Gastrocnemius medialis (tissue), 4 donors: ENCODE measurements at places on chromosomes 2 and 18.

- H3K4me1 ChIP-seq = no peaks in the 10 kb centered on the region
- no peak for DNase-seq
Observed at GRCh38 chr2:11955314-11955713, 208.9 kb downstream of the LPIN1 start.

DNA sequence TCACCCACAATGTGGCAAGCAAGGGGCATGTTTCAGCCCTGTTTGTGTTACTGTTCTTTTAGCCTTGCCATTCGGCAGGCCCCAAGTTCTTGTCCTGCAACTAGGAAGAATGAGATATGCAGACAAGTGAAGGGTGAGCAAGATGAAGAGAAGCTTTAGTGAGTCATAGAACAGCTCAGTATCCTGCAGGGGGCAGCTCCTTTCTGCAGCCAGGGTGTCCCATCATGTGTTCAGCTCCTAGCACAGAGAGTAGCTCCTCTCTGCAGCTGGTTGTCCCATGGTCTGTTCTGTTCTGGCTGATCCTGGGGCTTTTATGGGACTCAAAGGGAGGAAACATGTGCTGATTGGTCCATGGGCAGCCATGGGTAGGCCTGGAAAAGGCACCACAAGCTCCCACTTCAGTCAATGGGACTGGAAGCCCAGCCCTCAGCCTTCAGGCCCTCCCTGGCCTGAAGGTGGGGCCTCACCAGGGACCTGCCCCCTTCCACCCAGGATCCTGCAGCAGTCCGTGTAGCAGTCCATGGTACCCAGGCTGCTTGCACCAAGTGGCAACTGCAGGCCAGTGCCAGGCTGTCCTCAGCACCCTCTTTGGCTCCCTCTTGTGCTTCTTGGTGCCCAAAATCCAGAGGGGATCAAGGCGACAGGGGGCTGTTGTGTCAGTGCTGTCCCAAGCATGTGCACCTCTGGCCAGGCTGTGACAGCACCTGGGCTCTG is 326.4 kb downstream of the NR4A2 start:
- no peak overlapping the region for H3K4me3 ChIP-seq
- no peaks in the 10 kb centered on the region for H3K4me1 ChIP-seq
- H3K27ac ChIP-seq = no peak overlapping the region
- no peaks in the 10 kb centered on the region for H3K36me3 ChIP-seq
- no peak for DNase-seq

DNA sequence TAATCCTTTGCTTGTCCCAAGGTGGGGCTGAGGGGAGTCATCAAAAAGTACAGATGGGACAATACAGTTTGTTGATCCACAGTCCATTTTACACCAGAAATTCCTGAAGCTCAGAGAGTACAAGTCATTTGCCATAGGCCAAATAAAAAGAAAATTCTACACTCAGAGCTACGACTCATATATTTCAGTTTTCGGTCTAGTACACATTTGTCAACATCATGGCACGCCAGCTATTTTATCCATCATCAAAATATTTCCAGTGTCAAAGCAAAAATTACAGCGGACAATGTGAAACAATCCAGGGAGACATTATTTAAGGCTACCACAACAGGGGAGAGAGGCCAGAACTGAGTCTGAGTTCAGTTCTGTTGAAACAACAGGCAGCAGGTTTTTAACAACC is 587.5 kb upstream of the DSEL start:
- no peak for DNase-seq
- no peak overlapping the region for H3K4me3 ChIP-seq
- no peaks in the 10 kb centered on the region for H3K36me3 ChIP-seq
- no peaks in the 10 kb centered on the region for H3K27me3 ChIP-seq
- H3K27ac ChIP-seq = no peak overlapping the region
- no peaks in the 10 kb centered on the region for H3K4me1 ChIP-seq

DNA sequence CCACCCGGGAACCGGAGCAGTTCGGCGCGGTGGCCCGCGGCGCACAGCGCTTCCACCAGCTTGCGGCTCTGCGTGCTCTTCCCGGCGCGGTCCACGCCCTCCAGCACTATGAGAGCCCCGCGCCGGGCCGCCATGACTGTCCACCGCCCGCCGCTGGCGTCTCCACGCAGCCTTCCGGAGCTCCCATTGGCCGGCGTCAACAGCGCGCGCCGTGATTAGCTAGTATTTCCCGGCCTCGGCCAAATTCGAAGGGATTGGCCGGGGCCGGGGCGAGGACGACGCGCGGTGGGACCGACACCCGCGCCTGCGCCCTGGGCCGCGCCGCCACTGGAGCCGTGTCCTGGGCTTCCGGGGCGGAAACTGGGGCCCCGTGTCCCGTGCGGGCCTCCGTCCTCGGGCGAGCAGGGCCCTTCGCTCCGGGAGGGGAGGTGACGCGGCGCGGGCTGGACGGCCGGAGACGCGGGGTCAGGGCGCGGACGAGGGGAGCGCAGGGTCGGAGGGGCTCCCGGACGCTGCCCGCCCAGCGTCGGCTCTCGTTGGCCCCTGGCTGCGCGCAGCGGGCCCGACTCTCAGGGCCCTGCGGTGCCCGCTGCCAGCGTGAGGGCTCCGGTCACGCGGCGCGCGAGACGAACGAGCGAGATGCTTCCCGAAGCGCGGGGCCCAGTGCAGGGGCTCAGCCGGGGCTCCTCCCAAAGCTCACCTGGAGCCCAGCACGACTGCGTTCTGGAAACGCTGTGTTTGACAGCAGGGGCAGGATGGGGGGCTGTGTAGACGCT is at the start of gene DTYMK:
Gene DTYMK, minus strand, starts transcription at position 166 of the 776 bp plus-strand sequence. Its CDS starts 32 bp downstream, at position 134.
- H3K27ac ChIP-seq = peak within 1 kb of the TSS; percentile 90
- H3K4me3 ChIP-seq = peak within 1 kb of the TSS; percentile 84
- H3K27me3 ChIP-seq = no peaks in the 10 kb centered on the region
- DNase-seq = peak; percentile 95

- no peak for DNase-seq
- peaks cover 54% of the 10 kb centered on the region for H3K4me1 ChIP-seq
- no peak overlapping the region for H3K4me3 ChIP-seq
- no peaks in the 10 kb centered on the region for H3K36me3 ChIP-seq
- peaks cover 96% of the 10 kb centered on the region for H3K27me3 ChIP-seq
- H3K27ac ChIP-seq = no peak overlapping the region
Observed at GRCh38 chr2:63053081-63053888, 2.7 kb downstream of the OTX1 start.

GRCh38 chr2:234977228-234977679 is 25.4 kb downstream of the SH3BP4 start:
- no peaks in the 10 kb centered on the region for H3K27me3 ChIP-seq
- no peak for DNase-seq
- H3K27ac ChIP-seq = no peak overlapping the region

DNA sequence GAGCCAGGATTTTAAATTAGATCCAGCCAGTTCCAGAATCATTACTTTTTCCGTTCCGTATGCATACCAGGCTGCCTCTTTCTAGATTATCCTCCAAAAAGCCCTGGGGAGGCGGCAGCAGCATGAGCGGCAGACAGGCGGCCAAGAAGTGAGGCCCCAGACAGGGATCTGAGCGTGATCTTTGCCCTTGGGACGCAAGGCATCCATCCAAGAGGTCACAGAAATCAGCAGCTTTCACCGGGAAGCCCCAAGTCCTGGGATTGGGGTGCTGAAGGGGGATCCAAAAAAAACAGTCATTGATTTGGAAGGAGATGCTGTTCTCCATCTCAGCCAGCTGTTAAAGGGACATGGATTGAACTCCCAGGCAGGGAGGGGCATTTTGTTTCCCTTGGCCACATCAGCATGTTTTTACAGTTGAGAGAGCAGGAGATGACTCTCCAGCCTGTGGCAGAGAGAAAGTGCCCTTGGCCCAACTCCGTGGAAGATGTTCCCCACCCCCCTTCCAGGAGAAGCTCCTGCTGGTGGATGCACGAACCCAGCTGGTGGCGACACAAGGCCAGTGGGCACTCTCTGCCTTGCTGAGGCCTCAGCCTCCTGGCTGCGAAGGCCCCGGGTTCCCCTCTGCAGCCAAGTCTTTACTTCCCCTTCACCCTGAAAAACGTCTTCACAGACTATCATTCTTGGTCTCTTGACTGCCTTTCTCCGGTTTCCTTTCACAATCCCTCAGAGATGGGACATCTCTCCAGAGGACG is 265.6 kb downstream of the ANAPC1 start:
- H3K4me3 ChIP-seq = no peak overlapping the region
- peak; percentile 18 for DNase-seq
- no peaks in the 10 kb centered on the region for H3K27me3 ChIP-seq
- H3K27ac ChIP-seq = no peak overlapping the region

GRCh38 chr18:902229-902628 is 2.4 kb upstream of the ADCYAP1 start:
- no peaks in the 10 kb centered on the region for H3K4me1 ChIP-seq
- DNase-seq = no peak
- no peak overlapping the region for H3K27ac ChIP-seq
- H3K4me3 ChIP-seq = no peak overlapping the region

DNA sequence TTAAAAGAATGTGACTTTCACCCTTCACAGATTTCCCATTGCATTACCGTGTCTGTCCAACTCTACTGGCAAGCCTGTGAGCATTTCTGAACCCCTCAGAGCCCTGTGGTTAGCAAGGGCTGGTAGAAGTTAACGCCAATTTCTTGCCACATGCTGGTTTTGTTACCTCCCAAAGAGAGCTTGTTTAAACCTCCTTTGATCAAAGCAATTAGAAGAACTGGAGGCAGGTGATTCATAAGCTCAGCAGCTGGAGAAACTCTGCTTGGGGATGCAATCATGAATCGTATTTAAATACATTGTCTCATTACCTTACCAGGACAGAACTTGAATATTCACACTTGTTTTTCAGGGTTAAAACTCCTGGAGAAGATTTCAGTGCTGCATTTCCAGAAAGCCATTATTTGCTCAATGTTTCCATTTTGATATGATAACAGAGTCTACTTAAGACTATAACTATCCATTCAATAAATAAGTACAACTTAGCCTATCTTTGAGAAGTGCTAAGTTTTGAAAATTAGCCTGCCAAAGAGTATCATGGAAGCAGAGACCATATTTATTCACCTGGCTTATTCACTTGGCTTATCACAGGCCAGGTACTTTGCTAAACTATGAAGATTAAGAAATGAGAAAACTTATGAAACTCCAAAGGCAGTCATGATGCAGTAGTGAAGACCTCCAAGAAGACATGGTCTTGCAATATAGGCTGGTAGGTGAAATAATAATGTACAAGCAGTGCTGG is 292.8 kb downstream of the INSIG2 start:
- no peak overlapping the region for H3K4me3 ChIP-seq
- no peak for DNase-seq
- no peaks in the 10 kb centered on the region for H3K4me1 ChIP-seq

DNA sequence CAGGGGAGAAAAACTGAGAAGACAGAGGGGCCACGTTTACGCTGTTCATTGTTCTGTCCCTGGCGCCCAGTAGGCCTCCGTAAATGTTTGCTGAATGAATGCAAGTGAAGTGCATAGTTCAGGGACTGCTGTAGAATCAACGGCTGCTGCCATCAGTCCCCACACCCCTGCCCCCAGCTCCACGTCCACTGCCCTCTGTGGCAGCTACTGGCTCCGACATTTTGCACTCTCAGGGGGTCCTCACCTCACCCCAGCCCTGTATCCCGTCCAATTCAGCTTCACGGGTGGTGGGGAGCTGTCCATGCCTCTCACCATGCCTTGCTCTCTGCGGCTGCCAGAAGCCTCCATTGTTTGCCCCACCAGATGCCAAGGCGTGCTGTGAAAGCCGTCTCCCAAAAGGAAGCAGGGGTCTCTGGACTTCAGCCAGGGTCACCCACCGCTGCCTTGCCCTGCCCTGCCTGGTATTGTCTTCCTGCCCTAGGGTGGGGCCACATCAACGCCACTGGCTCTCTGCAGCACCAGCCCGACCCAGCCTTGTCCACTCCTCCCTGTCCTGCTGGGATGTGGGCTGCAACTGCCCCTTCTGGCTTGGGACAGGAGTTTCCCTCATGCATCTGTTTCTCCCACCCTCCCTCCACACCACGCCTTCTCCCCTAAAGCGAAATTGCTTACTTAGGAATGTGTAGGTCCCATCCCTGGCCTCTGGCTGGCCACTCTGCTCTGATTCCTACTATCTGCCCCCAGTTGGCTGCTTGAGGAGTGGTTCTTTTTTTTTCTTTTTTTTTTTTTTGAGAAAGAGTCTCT is 86.0 kb downstream of the RHOB start:
- no peak overlapping the region for H3K4me3 ChIP-seq
- no peaks in the 10 kb centered on the region for H3K27me3 ChIP-seq
- H3K36me3 ChIP-seq = no peaks in the 10 kb centered on the region
- H3K4me1 ChIP-seq = peaks cover 41% of the 10 kb centered on the region
- H3K27ac ChIP-seq = no peak overlapping the region

- no peak for DNase-seq
- H3K4me1 ChIP-seq = no peaks in the 10 kb centered on the region
- H3K27ac ChIP-seq = no peak overlapping the region
- H3K4me3 ChIP-seq = no peak overlapping the region
- no peaks in the 10 kb centered on the region for H3K27me3 ChIP-seq
- H3K36me3 ChIP-seq = no peaks in the 10 kb centered on the region
Observed at GRCh38 chr2:183408562-183408961, 284.3 kb downstream of the NUP35 start.

DNA sequence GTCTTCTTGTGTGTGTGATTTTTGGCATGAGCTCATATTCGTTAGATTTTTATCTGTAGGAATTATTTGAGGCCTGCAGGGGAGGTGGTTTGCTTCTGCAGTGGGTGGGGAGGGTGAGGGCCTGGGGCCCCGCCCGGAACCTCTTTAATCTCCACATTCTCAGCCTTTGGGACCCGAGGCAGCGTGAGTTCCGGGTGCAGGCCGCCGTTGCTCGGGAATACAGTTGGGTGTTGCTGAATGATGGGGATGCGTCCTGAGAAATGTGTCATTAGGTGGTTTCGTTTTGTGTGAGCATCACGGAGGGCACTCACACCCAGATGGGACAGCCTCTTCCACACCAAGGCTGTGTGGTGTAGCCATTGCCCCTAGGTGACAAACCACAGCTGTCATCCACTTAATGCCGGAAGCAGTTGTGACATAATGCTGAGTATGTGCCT is 13.7 kb upstream of the GAL3ST2 start:
- H3K36me3 ChIP-seq = peaks cover 13% of the 10 kb centered on the region
- H3K4me1 ChIP-seq = no peaks in the 10 kb centered on the region
- no peak overlapping the region for H3K4me3 ChIP-seq
- DNase-seq = peak; percentile 17

- H3K4me3 ChIP-seq = no peak overlapping the region
- H3K4me1 ChIP-seq = no peaks in the 10 kb centered on the region
- H3K27ac ChIP-seq = no peak overlapping the region
- H3K36me3 ChIP-seq = no peaks in the 10 kb centered on the region
Observed at GRCh38 chr18:2040279-2040678, 531.0 kb downstream of the METTL4 start.

DNA sequence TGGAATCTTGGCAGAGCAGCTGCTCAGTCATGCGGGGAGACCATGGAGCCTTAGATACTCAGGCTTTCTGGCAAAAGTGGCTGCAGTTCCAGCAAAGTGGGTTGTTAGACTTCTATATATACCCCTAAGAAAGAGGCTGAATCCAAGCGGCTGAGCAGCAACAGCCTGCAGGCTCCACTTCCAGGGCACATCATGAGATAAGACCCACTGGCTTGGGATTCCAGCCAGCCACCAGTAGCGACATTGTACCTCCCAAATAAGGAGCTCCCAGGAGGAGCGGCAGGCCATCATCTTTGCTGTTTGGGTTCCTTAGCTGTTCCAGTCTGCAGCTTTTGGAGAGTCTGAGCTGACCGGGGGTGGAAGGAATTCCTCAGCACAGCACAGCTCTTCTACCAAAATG is 150.3 kb upstream of the ST6GAL2 start:
- no peaks in the 10 kb centered on the region for H3K36me3 ChIP-seq
- H3K4me3 ChIP-seq = no peak overlapping the region
- DNase-seq = no peak
- H3K4me1 ChIP-seq = no peaks in the 10 kb centered on the region
- no peak overlapping the region for H3K27ac ChIP-seq
